ENCODE measurements at places on chromosomes 5 and 9.
A peak's percentile ranks its signal among the peaks of the same experiment; 100 is the strongest.

DNA sequence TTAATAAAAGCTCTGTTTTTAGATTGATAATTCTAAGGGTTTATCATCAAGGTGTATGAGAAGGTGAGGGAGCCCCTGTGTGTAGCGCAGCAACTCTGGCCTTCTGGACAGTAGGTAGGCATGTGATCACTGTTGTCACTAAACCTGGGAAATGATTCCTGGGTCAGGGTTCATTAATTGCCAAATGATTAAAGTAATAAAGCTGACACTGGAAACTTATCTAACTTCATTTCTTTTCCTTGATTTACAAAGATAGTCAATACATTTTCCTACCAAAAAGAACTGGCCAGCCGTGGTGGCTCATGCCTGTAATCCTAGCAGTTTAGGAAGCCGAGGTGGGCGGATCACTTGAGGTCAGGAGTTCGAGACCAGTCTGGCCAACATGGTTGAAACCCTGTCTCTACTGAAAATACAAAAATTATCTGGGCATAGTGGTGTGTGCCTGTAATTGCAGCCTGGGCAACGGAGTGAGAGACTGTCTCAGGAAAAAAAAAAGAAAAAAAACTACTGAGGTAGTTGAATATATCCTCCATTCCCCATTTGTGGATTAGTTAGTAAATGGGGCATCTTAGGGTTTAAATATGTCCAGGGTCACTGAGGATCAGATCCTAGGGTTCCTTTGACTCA is 2.4 kb downstream of the EHMT1 start:
- DNase-seq: no peak

GRCh38 chr9:89375191-89375760 is 57.0 kb downstream of the SECISBP2 start:
- no peak for DNase-seq

DNA sequence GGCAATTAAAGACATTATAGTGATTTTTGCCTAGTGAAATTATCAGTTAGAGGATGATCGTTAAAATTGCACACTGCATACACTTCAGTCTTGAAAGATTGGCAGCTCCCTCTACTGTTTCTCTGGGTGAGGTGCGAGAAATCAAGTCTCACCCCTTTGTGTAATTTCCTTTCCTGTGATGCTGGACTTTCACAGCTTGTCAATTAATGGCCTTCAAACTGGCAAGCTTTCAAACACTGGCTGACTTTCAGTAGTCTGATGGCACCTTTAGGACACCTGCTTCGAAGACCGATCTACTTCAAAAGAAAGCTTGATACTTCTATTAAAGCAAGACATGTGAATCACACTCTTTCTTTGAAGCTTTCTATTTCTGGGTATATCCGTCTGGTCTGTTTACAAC is 706.7 kb upstream of the PTPRD start:
- DNase-seq: no peak

DNA sequence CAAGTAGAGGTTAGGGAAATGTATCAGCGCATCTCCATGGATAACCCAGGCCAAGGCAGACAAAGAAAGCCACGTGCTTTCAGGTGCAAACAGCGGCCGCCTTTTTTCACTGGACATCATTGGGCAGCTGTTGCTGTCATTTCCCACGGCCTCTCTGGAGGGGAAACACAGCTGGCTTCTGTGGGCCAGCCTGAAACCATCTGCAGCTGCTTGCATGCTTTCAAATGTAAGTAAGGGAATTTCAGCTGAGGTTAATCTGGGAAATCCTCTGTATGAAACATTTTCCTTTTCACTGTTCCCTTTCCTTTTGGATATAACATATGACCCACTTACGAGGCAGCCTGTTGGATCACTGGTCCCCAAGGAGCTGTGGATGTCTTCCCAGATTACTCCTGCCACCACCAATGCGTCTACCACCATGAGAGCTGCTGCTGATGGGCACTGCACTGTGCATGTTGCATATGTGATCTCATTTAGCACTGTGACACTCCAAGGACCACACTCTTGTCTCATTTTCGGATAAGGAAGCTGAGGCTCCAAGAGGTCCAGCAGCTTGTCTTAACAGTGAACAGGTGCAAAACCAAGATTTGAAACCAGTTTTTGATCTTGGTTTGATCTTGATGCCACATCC is 106.3 kb downstream of the C9orf152 start:
- DNase-seq: no peak

DNA sequence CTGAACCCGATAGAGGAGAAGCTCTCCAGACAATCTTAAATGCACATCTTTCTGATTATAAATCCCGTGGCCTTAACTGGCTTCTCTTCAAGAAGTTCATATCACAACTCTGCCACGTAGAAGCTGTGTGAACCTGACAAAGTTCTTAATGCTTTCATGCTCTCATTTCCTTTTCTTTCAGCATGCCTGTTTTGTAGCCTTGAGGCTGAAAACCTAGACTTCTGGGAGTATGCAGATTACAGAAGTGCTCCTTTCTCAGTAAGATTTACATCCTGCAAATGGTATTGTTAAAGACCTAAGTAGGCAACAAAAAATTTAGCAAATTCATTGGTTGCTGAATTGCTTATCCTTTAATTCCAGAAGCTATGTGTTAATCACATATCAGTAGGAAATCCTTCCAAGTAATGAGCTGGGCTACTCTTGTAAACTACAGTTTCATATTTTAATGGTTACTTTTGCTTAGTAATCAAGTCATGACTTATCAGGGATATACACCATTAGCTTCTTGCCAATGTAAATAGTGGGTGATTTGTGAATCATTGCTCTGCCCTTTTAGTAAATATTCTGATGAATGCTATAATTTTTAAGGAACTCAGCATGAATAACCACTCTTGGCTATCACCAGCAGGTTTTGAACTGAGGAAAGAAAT is 334.7 kb downstream of the FBXL7 start:
- DNase-seq: no peak

GRCh38 chr5:171888051-171888481 is 102.4 kb downstream of the SMIM23 start:
- no peak for DNase-seq

- DNase-seq: no peak
These were observed 46.8 kb downstream of the CYSTM1 start for GRCh38 chr5:140221697-140222223.

GRCh38 chr9:107927276-107927675 is 437.7 kb upstream of the KLF4 start:
- DNase-seq: no peak

DNA sequence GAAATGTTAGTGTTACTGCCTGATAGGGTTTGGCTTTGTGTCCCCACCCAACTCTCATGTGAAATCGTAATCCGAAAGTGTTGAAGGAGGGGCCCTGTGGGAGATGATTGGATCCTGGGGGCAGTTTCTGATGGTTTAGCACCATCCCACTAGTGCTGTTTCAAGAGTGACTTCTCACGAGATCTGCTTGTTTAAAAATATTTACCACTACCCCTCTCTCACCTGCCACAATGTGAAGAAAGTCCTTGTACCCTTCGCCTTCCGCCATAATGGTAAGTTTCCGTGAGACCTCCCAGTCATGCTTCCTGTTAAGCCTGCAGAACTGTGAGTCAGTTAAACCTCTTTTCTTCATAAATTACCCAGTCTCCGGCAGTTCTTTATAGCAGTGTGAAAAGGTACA is 2.6 kb upstream of the RFX3 start:
- peak; percentile 48 for DNase-seq

DNA sequence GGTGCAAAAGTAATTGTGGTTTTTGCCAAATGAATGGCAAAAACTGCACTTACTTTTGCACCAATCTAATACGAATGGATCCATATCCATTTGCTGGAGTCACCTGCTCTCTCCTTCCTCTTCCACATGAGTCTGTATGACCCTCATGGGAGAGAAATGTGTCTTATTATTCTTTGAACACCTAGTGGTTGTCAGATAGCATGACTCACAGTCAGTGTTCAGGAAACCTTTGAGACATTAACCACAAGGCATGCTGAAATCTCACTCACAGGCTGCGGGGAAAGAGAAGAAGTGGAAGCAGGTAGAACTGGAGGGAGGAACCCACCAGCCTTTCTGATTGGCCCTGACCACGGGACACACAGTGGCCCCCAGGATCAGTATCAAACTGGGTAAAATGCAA is 222.8 kb upstream of the KLF4 start:
- DNase-seq: no peak

DNA sequence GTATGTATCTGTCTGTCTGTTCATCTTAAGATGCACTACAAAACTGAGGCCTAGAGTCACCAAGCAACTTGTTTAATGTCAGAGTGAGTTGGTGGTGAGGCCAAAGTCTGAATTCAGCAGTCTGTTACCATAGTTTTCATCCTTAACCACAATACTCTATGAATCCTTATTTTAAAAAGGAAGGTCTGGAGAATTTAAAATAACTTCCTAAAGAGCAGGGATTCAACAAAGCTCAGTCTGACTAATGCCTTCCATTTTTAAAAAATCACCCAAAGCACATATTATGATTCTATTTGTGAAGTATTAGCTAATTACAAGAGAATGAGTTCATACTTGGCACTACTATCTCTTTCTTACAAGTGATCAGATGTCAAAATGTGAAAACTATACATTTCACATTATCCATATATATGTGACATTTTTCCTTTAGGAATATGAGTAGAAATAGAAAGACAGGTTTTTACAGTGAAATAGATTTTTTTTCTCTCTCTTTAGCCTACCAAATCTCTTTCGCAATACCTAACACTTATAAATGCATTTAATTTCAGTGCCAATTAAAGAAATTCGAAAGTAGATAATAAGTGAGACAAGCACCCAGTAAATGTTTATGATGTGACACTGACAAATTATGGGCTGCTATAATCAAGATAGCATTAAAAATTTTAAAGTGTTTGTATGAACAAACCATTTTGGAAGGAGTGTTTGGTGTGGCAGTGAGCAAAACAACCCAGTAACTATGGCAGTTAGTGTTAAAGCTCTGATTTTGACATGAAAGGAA is 102.3 kb upstream of the CDKN2B start:
- DNase-seq: no peak

DNA sequence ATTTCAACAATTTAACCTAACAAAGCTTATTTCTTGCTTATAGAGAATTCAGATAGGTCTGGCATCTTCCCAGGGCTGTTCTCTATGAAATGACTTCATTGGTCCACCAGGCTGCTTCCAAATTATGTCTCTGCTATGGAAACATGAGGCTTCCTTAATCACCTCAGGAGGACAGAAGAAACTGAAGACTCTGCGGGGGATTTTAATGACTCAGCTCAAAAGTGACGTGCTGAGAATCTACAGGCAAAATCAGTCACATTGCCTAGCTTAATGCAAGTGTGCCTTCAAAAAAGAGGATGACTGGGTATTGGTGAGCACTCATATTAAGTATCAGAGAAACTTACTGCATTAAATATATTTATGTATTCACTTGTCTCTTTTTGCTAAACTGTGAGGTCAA is 315.5 kb upstream of the RGMB start:
- DNase-seq: no peak

GRCh38 chr5:122144236-122144635 is 14.9 kb downstream of the ZNF474 start:
- DNase-seq: no peak

DNA sequence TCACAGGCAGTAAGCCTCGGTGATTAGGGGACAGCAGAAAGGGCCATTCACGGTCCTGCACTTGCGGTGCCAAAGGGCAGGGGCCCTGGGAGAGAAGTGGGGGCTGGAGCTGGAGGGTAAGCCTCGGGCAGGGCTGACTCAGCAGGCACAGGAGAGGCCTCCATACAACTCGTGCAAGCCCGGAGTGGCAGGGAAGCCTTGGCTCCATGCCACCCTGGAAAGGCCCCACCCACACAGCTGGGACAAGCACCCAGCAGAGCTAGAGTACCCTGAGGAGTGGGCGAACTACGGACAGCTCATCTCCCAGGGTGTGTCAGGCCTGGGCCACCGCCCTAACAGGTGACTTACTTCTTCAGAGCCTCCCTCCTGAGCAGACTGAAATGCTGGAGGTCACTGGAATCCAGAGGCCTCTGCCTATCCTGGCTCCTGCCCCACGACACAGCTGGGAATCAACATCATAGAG is 5.6 kb upstream of the CAMK2A start:
- no peak for DNase-seq

- no peak for DNase-seq
These were observed 10.5 kb downstream of the LHX6 start for GRCh38 chr9:122218071-122218934.

DNA sequence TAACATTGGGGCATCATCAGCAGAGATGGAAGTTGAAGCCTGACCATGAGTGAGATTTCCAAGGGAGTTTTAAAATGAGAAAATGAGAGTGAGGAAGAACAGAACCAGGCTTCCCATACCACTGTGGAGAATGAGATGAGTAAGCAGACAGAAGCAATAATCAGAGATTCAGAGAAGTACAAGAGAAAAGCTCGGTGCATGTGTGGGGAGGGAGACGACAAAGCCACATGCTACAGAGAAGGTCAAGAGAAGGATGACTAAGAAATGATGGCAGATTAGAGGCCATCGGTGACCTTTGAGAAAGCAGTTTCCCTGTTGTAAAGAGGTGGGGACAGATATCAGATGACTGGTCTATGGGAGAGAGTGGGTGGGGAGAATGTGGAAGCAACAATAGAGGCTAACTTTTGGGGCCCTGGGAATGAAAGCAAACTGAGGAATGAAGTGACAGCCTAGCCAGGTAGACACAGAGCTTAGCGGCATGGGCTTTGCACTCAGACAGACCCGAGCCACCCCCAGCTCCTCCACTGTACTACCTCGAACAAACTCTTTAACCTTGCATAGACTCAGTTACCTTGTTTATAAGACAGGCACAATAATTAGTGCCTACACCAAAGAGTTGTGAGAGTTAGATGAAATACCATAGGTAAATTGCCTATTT is 207.7 kb downstream of the PIK3R1 start:
- DNase-seq: no peak

DNA sequence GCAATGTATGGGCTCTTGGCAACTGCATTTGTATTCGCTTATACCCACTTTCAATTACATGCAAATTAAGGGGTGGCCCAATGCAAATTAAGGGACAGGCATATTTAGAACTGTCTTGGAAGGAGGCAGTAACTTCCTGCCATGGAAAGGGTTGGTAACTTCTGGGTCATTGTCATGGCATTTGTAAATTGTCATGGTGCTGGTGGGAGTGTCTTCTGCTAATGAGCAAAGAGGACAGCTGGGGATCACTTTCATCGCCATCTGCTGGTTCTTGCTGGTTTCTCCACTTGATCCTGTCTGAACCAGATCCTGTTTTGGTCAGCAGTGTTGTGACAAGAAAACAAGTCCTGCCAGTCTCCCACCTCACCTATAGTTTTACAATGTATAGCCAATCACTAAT is 23.3 kb upstream of the UGT3A2 start:
- no peak for DNase-seq
